ENCODE measurements at places on chromosomes 2 and 18. TPM values are rescaled to one million over a fixed set of nuclear protein-coding genes. Genes with fewer than 3 reads are reported as not detected.

Gene MAP3K19
- total RNA-seq: not detected

Gene FN1
- total RNA-seq: 301 TPM

Gene OSBPL6
- total RNA-seq: 2.1 TPM

Gene IL36B
- total RNA-seq: not detected

Gene DUSP19
- total RNA-seq: 2.1 TPM

Gene SEMA4F
- total RNA-seq: 1.6 TPM

Gene PLCD4
- 27.7 TPM for total RNA-seq

Gene CPS1
- 3.7 TPM for total RNA-seq

Gene MYO3B
- under 0.01 TPM for total RNA-seq

Gene LRRC30
- 9.4 TPM for total RNA-seq

Gene CAVIN2
- total RNA-seq: 19.3 TPM

Gene ALPG
- not detected for total RNA-seq

Gene SPP2
- total RNA-seq: not detected

Gene ITGAV
- total RNA-seq: 62.1 TPM

Gene SERPINB3
- not detected for total RNA-seq

Gene SLC25A12
- total RNA-seq: 27.7 TPM

Gene HTR2B
- 0.52 TPM for total RNA-seq

Gene DNAJC5G
- under 0.01 TPM for total RNA-seq

Gene CCDC141
- total RNA-seq: 61.6 TPM

Gene RNF125
- total RNA-seq: 9.4 TPM

Gene ETAA1
- total RNA-seq: 4.2 TPM

Gene LIMS4
- 1.0 TPM for total RNA-seq

Gene CAB39
- total RNA-seq: 60.5 TPM

Gene NOL4
- total RNA-seq: not detected

Gene TMBIM1
- total RNA-seq: 109 TPM
